ENCODE measurements at places on chromosomes 6 and 20. TPM values are rescaled to one million over a fixed set of nuclear protein-coding genes. Genes with fewer than 3 reads are reported as not detected.

Gene PLN
- total RNA-seq = 2,685 TPM

Gene OXT
- 0.54 TPM for total RNA-seq

Gene CLPSL2
- not detected for total RNA-seq

Gene LST1
- total RNA-seq = 9.0 TPM

Gene GRM1
- 2.9 TPM for total RNA-seq

Gene MOXD1
- total RNA-seq = 3.1 TPM

Gene LTA
- not detected for total RNA-seq

Gene SPATA2
- total RNA-seq = 8.0 TPM

Gene FBXO9
- 54.7 TPM for total RNA-seq

Gene HM13
- total RNA-seq = 46.7 TPM

- DNase-seq = no peak
Measured at GRCh38 chr6:74735304-74735703, 470.5 kb downstream of the COL12A1 start.

DNA sequence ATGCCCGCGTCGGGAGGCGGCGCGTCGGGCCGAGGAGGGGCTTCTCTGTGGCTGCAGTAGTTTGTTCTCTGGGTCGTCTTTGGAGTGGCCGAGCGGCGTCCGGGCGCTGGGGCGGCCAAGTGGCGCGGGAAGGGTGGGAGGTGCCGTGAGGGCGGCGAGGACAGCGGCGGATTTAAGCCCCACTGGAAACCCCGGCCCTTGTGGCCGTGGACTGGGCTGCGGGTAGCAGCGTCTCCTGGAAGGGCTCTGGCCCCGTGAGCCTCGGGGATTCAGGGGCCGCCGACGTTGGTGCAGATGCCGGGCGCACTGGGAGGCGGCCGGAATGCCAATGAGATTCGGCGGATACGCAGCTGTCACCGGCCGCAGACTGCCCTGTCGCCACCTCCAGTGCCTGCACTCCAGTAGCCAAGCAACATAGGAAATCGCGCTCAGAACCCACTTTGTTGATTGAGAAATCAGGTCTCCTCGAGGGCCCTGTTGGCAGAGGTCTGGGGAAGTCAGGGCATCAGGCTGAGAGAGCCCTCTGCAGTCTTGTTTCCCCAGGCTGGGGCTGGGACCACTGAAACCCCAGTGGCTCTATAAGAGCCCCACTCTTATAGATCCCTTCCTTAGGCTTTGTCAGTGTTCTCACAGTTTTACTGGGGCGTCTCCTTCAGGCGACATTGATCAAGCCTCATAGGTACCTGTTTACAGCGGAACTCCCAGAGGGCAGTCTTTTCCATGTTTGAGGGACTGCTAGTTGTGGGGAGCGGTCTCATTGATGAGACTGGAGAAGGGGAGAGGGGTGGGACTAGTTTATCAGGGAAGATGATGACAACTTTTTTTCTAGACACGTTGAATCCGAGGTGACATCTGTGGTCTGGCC, 642 bp downstream of the GZF1 start:
- DNase-seq = peak; percentile 76

GRCh38 chr6:147614501-147614900, 106.0 kb downstream of the SAMD5 start:
- no peak for DNase-seq

DNA sequence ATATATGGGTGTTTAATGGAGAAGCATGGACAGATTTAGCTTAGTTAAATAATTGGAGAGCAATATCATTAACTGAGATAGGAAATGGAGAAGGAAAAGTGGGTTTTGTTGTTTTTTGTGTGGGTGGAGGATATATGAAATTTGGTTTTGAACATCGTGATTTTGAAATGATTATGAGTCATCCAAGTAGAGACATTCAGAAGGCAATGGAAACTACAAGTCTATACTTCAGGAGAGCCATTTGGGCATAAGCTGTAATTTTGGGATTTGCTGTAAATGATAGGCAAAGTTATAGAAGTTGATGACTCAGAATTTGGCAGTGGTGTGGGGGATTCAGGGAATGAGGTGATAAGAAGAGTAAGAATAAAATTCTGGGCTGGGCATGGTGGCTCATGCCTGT, 27.4 kb upstream of the FAM135A start:
- no peak for DNase-seq

DNA sequence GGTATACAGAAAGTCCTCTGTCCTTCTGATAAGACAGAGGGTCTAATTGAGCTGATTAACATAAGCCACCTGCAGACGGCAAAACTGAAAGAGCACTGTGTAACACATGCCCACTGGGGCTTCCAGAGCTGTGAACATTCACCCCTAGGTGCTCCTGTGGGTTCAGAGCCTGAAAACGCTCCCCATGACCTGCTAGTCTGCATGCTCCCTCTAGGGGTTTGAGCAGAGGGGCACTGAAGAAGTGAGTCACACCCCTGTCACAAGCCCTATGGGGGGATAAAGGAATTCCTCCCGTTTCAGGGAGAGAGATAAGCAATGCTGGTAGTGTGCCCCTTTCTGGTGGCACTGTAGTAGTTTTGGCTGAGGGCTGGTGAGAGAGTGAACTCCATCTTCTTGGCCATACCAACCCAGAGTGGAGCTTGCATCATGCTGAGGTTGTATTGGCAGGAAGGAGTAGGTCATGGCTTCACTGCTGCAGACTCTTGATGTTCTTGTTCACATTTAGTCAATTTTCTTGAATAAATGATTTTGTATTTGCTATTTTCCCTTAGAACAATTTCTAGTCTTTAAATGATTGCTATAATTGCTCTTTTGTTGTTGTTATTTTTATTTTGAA, 637.5 kb upstream of the MAN1A1 start:
- DNase-seq = no peak

GRCh38 chr6:158396136-158396535, 83.9 kb downstream of the TULP4 start:
- no peak for DNase-seq

DNA sequence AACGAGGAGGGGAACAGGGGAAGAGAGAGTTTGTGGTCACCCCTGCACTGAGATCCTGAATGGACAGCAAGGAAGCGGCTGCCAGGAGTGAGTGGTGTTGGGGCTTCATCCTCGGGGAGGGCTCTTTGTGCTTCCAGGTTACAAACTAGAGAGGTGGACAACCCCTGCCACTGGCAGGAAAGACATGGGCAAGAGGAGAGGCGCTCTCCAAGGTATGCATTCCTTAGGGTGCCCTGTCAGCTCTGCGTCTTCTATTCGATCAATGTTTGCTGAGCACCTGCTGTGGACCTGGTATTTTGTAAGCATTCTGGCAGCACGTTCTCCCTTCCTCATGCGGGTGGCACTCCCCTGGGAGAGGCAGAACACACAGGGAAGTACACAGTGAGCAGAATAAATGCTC, 93.6 kb downstream of the CDH4 start:
- no peak for DNase-seq

DNA sequence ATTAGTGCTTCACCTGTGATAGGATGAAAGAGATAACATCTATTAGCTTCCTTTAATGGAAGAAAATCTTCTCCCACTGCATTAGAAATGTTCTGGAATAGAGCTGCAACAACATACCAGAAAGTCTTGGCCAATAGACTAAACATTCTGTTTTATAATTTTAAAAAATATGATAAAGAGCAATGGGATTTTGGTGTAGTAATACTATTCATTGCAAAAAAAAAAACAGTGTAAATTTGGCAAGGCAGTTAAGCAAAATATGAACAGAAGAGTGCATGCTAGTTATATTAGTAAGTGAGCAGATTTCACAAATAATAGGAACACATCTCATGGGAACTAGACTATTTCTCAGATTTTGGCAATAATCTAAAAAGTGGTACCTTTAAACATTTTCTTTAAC, 43.3 kb downstream of the SOX4 start:
- DNase-seq = no peak

- no peak for DNase-seq
Measured at GRCh38 chr6:131792091-131792496, 15.7 kb upstream of the ENPP1 start.

DNA sequence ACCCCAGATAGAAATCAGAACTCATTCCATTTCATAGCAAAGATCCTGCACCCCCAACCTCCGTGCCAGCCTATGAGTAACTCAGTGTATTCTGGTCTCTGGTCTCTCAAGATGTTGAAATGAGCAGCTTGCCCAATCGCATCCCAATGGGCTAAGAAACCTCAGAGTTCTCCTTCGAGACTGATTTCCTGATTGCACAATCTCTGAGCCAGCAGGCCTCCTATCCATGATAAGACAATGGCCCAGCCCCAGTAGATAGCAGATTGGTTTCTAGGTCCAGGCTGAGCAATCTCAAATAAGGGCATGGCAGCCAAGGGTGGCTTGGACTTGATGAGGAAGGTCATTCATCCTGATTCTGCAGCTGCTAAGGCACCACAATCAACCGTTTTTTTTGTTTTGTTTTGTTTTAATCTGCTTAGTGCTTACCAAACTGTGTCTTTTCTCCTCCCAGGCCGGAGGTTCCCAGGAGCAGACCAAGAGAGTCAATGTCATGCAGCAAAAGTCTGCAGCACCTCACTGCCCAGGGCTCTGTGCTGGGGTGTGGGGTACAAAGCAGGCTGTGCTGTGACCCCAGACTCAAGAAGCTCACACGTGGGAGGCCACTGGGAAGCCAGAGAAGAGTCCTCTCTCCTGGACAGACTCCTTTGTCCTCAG, 125.1 kb upstream of the NXT1 start:
- no peak for DNase-seq

DNA sequence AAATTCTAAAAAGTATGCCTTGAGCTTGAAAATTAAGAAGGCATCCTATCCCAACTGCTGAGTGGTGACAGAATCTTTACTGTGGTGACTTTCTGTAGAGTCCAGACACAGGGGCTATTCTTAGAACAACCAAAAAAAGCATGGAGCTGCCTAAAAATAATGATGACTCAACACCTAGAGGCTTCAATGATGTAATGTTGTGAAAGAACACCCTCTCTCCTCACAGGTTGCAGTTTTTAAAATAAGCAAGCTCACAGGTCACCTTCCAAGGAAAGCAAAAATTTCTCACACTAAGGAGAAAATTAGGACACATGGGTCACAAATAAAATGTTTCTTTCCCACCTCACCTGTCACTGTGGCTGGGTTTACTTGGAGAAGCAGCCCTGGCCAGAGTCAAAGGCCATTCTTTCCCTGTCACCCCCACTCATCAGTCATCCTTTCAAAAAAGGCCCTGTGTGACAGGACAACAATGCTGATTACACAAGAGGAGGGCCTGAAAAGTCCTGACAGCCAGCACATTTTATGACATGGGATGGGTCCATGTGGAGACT, 53.5 kb downstream of the RCAN2 start:
- DNase-seq = no peak

DNA sequence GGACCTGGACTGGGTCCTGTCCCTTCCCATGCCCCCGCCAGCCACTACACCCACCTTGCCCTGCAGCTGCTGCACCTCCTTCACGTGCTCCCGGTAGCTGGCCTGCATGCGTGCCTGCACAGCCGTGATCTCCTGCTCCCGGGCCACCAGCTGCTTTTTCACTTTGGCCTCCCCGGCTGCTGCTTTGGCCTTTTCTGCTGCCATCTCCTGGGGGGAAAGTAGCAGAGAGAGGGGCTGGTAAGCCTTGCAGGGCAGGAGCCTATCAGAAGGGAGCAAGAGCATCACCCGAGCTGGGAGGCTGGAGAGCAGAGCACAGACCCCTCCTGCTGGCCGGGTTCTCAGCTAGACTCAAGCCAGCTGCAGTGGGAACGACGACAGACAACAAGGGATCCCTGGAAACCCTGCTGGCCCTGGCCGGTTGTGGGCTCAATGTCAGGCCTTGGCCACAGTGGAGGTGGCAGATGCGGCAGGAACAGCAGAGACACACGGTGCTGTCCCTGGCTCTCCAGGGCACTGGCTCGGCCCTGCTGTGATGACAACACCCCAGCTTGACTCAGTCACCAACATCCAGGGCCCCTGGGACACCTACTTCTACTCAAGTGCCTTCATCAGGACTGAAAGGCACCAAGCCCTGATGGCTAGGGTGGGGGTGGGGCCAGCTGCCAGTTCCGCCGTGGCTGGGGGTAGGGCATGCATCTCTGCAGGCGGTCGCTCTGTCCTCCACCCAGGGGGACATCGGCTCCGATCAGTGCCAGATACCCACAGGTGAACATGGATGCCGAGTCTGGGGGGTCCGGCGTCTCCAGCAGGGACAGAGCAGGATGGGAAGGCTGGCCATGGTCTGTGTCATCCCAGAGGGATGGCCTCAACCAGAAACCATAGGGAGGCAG, 45.3 kb downstream of the RRBP1 start:
- DNase-seq = no peak

- DNase-seq = no peak
Measured at GRCh38 chr6:22399693-22400092, 102.9 kb upstream of the PRL start.

DNA sequence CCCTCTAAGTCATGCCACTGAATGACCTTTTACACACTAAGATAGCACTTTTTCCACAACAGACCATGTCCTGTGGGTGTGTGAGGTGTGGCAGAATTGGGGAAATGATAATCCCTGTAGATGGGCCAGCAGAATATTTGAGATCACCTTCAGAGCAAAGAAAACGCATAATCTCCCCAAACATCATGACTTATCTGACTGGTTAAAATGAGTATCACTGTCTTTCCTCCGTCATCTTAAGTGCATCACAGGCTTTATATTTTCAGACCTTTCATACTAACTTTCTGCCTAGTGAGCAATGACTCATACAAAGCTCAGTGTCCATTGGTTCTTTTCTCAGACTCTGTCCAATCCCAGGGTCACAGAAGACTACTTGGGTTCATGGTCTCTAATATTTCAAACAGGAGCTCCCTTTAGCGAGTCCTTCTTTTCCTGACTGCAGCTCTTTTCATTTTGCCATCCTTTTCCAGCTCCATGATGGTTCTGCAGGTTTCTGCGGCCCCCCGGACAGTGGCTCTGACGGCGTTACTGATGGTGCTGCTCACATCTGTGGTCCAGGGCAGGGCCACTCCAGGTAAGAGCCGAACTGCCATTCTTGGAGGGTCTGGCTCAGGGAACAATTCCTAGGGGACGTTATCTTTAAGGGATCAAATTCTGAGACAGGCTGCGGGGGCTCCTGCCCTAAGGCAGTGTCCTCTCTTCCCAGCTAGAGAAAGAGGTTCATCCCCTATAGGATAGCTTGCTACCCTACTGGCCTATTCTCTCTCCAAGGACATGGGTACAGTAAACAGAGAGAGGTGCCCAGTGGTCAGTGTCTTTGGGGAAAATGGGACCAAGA, at the start of gene HLA-DPB1:
Gene HLA-DPB1 (plus strand): TSS at position 423 of the 838 bp plus-strand sequence. CDS start 52 bp downstream, at position 475.
- no peak for DNase-seq

All from Right ventricle myocardium inferior (tissue), 1 donor.